ENCODE measurements at places on chromosomes 4 and X. TPM values are rescaled to one million over a fixed set of nuclear protein-coding genes. Genes with fewer than 3 reads are reported as not detected.

The BDH2 gene
- 27.2 TPM for total RNA-seq

- no peak for DNase-seq
Measured at GRCh38 chr4:22093126-22093525, 144.6 kb upstream of the KCNIP4 start.

The RADX gene
- total RNA-seq, result 4.9 TPM

GRCh38 chr4:55175779-55176231 is 50.4 kb upstream of the KDR start:
- DNase-seq, result no peak
